Tracheal epithelial cell (primary cell): ENCODE measurements at places on chromosomes 7 and 10. TPM values are rescaled to one million over a fixed set of nuclear protein-coding genes. Genes with fewer than 3 reads are reported as not detected.

UBTD1 gene
- total RNA-seq, result 15.3 and 22.4 TPM in 2 replicates

GIMAP6 gene
- under 0.01 TPM in 2 replicates for total RNA-seq

CALN1 gene
- under 0.01 TPM in 1 of 2 replicates, not detected in the other for total RNA-seq

CALCR gene
- not detected in 2 replicates for total RNA-seq

TBX20 gene
- total RNA-seq, result 0.24 TPM in 1 of 2 replicates, not detected in the other

SEMA4G gene
- 0.21 and 0.96 TPM in 2 replicates for total RNA-seq

GRM8 gene
- not detected in 2 replicates for total RNA-seq

LRRC4 gene
- total RNA-seq, result 1.7 TPM in 2 replicates

TRPV5 gene
- not detected in 2 replicates for total RNA-seq

PLAC9 gene
- not detected in 2 replicates for total RNA-seq

LRRD1 gene
- total RNA-seq, result not detected in 2 replicates

TLL2 gene
- total RNA-seq, result 0.85 and 5.3 TPM in 2 replicates

C10orf105 gene
- total RNA-seq, result not detected in 2 replicates

HOGA1 gene
- total RNA-seq, result 0.21 and 25.5 TPM in 2 replicates

PWWP2B gene
- total RNA-seq, result 52.1 and 71.8 TPM in 2 replicates

OGDHL gene
- 0.21 and 1.2 TPM in 2 replicates for total RNA-seq

PTF1A gene
- total RNA-seq, result not detected in 2 replicates

PTPRN2 gene
- total RNA-seq, result 1.2 and 2.8 TPM in 2 replicates

TMEM130 gene
- not detected in 2 replicates for total RNA-seq

GNG11 gene
- total RNA-seq, result 1.3 and 8.0 TPM in 2 replicates

GFRA1 gene
- total RNA-seq, result under 0.01 and 19.8 TPM in 2 replicates

CLCN1 gene
- under 0.01 TPM in 1 of 2 replicates, not detected in the other for total RNA-seq

THNSL1 gene
- total RNA-seq, result 4.6 and 9.0 TPM in 2 replicates

CTNNA3 gene
- under 0.01 TPM in 1 of 2 replicates, not detected in the other for total RNA-seq

NPFFR1 gene
- not detected in 2 replicates for total RNA-seq

EBF3 gene
- total RNA-seq, result not detected in 2 replicates

CYTH3 gene
- 13.6 and 28.0 TPM in 2 replicates for total RNA-seq

OPN4 gene
- total RNA-seq, result not detected in 2 replicates

RASA4B gene
- total RNA-seq, result 3.0 and 3.9 TPM in 2 replicates

CDH23 gene
- under 0.01 TPM in 1 of 2 replicates, not detected in the other for total RNA-seq

CCDC172 gene
- not detected in 2 replicates for total RNA-seq

CHST3 gene
- total RNA-seq, result 20.0 and 21.1 TPM in 2 replicates

APBB1IP gene
- 1.4 TPM in 1 of 2 replicates, not detected in the other for total RNA-seq

ZNF277 gene
- total RNA-seq, result 48.9 and 59.7 TPM in 2 replicates

DRGX gene
- total RNA-seq, result not detected in 2 replicates

HNRNPA2B1 gene
- total RNA-seq, result 41.1 and 53.3 TPM in 2 replicates

CALHM2 gene
- total RNA-seq, result 0.43 and 0.72 TPM in 2 replicates

NDUFB8 gene
- total RNA-seq, result 86.7 and 108 TPM in 2 replicates

DKK1 gene
- total RNA-seq, result 11.9 and 13.5 TPM in 2 replicates

PODXL gene
- 0.21 and 0.72 TPM in 2 replicates for total RNA-seq

CXCL12 gene
- 0.48 TPM in 1 of 2 replicates, not detected in the other for total RNA-seq

CALHM1 gene
- total RNA-seq, result not detected in 2 replicates

CALY gene
- not detected in 2 replicates for total RNA-seq
